Left colon (tissue), 2 donors: ENCODE measurements at places on chromosomes 6 and 20.

GRCh38 chr20:13338097-13338661 is 117.1 kb downstream of the ISM1 start:
- DNase-seq = no peak

DNA sequence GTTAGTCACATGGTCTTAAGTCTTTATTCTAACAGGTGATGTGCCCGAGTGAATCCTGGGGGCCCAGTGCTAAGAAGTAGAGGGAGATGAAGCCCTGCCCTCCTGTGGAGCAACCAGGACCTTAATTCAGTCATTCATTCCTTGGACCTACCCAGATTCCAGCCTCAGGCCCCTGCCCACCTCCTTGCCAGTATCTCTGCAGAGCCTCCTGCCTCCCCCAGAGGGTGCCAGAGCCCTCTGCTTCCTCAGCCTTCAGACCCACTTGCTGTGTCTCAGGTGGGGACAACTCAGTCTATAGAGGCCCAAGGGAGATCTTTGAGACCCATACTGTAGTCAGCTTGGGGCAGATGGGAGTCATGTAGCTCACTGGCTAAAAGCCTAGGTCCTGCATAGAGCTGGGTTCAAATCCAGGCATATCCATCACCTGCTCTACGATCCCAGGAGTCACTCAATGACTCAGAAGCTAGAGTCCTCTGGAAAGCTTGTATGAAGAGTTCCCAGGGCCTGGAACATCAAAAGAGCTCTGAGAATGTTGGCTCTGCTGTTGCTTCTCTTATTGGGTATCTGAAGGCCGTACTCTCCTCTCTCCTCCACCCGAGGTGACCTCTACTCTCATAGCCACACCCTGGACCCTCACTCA is 3.9 kb upstream of the SIGLEC1 start:
- DNase-seq = no peak

- no peak for DNase-seq
Measured at GRCh38 chr20:64084685-64085152, 521 bp upstream of the LKAAEAR1 start.

- DNase-seq = no peak
Measured at GRCh38 chr6:144588697-144589325, 303.7 kb downstream of the UTRN start.

DNA sequence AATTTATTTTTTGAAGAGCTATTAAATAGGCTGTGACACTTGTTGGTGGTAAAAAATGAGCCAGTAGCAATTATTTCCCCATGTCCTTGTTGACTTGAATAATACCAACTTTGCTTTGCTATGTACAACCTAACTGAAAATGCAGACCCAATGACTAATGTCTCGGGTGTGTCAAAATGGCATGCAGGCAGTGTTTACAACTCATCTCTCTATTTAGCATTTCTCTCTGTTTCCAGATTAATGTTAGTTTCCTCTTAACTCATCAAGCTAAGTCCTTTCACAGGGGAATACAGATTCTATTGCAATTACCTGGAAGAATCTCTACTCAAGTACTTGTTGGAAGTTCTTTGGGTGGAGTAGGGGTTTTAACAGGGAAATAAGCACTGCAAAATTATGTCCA is 504.4 kb downstream of the BCKDHB start:
- DNase-seq = no peak

- DNase-seq = no peak
Measured at GRCh38 chr20:51636123-51636522, 93.6 kb upstream of the NFATC2 start.

DNA sequence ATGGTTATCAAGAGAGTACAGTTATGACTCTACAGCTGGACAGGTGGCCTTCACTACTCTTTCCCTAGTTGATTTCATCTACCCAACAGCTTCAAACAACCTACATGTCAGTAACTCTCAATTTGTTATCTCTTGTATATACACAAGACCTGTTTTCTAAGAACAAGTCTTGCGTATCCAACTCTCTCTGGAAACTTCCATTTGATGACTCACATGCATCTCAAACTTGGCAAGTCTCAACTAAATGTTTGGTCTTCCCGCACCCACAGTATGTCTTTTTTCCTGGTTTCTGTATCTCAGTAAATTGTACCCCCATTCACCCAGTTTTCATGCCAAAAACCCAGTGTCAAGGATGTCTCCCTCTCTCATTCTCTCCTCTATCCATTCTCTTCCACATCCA is 97.7 kb downstream of the BTBD9 start:
- DNase-seq = no peak

DNA sequence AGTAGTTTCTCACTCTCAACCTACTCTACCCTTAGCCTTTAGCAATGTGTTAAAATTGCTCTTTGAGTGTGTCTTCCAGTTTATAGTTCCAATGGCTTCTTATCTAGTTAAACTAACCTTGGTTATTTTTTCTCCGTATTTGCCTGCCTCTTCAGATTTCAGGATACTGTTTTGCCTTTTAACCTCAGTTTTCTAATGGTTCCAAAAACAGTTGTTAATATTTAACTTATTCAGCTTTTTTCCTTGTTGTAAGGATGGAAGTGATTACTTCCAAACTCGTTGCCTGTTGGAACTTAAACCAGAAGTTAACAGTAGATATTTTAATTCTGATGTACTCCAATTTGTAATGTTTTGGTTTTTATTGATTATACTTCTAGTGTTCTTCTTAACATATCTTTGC is 1574.9 kb downstream of the HACE1 start:
- no peak for DNase-seq
